Spleen (tissue), 13 donors: ENCODE measurements at places on chromosomes 6 and 20. TPM values are rescaled to one million over a fixed set of nuclear protein-coding genes. Genes with fewer than 3 reads are reported as not detected.
A peak's percentile ranks its signal among the peaks of the same experiment; 100 is the strongest.

The ATP6V1G2 gene
- total RNA-seq = 3.7 TPM

The C2 gene
- total RNA-seq = 62.5 TPM

DNA sequence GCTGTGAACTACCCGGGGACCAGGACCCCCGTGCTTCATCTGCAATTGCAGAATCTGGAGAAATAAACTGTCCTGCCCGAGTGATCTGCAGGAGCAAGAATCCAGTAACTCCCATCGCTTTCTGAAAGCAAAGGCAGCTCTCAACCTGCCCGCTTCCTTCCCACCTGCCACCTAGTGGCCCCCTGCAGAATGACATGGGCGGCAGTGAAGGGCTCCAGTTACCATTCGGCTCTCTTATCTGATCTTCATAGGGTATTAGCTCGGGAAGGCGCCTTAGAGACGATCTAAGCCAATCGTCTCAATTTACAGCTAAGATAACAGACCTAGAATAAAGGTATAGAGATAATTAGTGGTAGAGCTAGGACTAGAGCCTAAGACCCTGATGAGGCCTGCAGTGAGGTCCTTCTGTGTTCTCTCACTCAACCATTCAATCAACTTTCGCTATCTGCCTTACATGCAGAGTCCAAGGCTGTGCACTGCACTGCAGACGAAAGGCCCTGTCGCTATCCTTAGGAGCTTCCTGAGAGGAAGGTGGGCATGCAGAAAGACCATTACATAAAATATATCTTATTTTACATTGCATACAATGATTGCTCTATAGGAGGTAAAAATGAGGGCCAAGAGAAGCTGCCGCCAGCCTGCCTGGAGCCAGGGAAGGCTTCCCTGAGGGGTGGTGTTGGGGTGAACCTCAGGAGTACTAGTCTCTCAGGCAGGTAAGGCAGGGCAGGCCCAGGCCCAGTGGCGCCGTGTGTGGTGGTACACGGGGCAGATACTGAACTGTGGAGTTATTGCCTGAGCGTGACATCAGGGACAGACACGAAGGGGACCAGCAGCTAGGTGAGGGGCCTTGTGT lies 7.1 kb upstream of the PSMG4 start:
- H3K4me3 ChIP-seq = peak overlapping the region; percentile 25
- no peak overlapping the region for H3K27ac ChIP-seq
- no peaks in the 10 kb centered on the region for H3K36me3 ChIP-seq
- peaks cover 9% of the 10 kb centered on the region for H3K4me1 ChIP-seq
- DNase-seq = peak; percentile 92

DNA sequence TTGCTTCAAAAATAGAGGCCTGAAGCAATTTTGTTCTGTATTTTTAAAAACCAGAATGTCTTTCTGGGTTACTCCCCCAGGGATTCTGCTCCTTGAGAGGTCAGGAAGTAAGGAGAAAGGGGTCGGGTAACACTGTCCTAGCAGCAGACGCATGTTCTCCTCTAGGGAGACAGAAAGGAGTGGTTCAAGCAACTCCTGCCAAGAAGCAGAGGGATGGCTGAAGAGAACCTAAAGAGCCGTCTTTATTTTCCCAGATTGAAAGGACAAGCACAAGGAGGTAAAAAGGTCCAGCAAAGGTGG lies 58.0 kb upstream of the SLC4A11 start:
- no peak overlapping the region for H3K27ac ChIP-seq
- H3K4me3 ChIP-seq = no peak overlapping the region
- DNase-seq = no peak

DNA sequence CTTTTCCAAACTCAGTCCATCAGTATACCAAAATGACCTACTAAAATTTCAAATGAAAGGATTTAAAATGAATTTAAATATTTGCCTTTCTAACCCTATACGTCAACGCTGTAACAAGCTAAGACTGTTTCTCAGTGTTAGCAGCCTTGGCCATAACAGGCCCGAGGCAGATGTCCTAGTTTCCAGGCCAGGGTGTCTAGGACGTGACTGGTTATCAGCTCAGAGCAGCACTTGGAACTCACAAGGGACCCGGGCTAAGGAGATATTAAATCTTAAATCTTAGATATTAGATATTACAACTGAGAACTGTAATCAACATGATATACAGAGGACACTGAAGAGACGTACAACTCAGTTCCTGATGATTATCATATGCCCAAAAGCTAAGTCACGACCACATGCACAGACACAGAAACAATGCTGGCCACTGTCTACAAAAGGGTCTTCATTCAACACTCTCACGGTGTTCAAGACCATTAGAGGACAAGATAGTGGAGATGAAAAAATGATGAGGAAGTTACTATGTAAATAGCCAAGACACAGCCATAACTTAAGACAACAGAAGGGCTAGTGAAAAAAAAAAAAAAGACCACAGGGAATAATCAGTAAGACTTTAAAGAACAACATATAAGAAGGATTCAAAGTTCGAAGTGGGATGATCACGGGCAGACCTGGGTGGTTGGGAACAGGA lies at the start of gene CLDN20:
Gene CLDN20 (plus strand): TSS at position 641 of the 691 bp plus-strand sequence. CDS start 11,707 bp downstream, outside the sequence.
- DNase-seq = no peak
- no peak within 1 kb of the TSS for H3K4me3 ChIP-seq
- no peaks in the 10 kb centered on the region for H3K27me3 ChIP-seq
- no peaks in the 10 kb centered on the region for H3K4me1 ChIP-seq
- peaks cover 32% of the 10 kb centered on the region for H3K36me3 ChIP-seq

The FAM110A gene
- 31.9 TPM for total RNA-seq

DNA sequence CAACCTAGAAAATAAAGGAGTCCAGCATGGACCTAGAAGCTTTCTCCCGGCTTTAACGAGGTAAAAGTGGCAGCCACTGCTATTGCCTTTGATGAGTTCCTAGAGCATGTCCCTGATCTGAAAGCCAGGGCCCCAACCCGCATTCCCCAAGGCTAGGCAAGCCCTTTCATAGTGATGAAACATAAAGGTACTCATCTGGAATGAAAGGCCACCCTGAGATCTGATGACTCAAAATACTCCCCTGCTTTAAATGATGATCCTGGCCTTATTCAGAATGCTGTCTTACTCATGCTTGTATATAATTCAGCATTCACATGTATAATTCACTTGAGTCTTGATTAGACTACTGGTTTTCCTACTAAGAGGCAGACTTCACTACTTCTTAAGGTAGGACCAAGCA lies 21.3 kb downstream of the TTPAL start:
- no peak for DNase-seq
- no peaks in the 10 kb centered on the region for H3K27me3 ChIP-seq
- peaks cover 100% of the 10 kb centered on the region for H3K36me3 ChIP-seq
- peak overlapping the region; percentile 72 for H3K27ac ChIP-seq
- H3K4me1 ChIP-seq = peaks cover 10% of the 10 kb centered on the region

The CALHM6 gene
- total RNA-seq = 168 TPM

DNA sequence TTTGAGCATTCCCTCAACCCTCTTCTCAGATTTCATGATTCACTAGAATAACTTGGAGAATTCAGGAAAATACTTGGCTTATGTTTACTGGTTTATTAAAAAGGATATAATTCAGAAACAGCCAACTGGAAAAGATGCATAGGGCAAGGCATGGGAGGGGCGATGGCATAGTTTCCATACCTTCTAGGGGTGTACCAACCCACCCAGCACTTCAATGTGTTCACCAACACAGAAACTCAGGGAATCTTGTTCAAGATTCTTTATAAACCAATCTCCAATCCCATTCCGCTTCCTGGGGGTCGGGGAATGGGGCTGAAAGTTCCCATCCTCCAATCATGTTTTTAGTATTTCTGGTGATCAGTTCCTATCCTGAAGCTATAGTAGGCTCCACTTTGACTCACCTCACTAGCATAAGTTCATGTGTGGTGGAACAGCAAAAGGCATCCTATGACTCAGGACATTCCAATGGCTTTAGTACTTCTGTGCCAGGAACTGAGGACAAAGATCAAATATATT lies 164.4 kb downstream of the SIM1 start:
- no peaks in the 10 kb centered on the region for H3K27me3 ChIP-seq
- no peaks in the 10 kb centered on the region for H3K4me1 ChIP-seq
- no peak for DNase-seq
- no peak overlapping the region for H3K4me3 ChIP-seq
- H3K36me3 ChIP-seq = no peaks in the 10 kb centered on the region

GRCh38 chr6:114039841-114040240 lies 68.9 kb upstream of the HDAC2 start:
- no peak for DNase-seq
- H3K36me3 ChIP-seq = no peaks in the 10 kb centered on the region
- no peaks in the 10 kb centered on the region for H3K4me1 ChIP-seq

GRCh38 chr20:37355252-37356180 lies 9.6 kb downstream of the SRC start:
- no peaks in the 10 kb centered on the region for H3K36me3 ChIP-seq

GRCh38 chr6:160139420-160139851 lies 17.8 kb downstream of the SLC22A1 start:
- no peak overlapping the region for H3K4me3 ChIP-seq
- no peak overlapping the region for H3K27ac ChIP-seq
- no peak for DNase-seq
- no peaks in the 10 kb centered on the region for H3K36me3 ChIP-seq
- H3K4me1 ChIP-seq = peaks cover 7% of the 10 kb centered on the region
- H3K27me3 ChIP-seq = no peaks in the 10 kb centered on the region

The MDFI gene
- not detected for total RNA-seq

GRCh38 chr6:75345413-75345812 lies 60.8 kb upstream of the TMEM30A start:
- no peaks in the 10 kb centered on the region for H3K36me3 ChIP-seq
- H3K4me1 ChIP-seq = no peaks in the 10 kb centered on the region
- DNase-seq = no peak

The EYS gene
- total RNA-seq = 0.21 TPM

The OR2B6 gene
- total RNA-seq = not detected

- no peak overlapping the region for H3K27ac ChIP-seq
- no peaks in the 10 kb centered on the region for H3K27me3 ChIP-seq
- H3K36me3 ChIP-seq = peaks cover 67% of the 10 kb centered on the region
- DNase-seq = no peak
- H3K4me3 ChIP-seq = no peak overlapping the region
- H3K4me1 ChIP-seq = no peaks in the 10 kb centered on the region
These were observed 33.9 kb downstream of the ITPR3 start for GRCh38 chr6:33654831-33655554.

The NHLRC1 gene
- 1.3 TPM for total RNA-seq

The LRRN4 gene
- total RNA-seq = 0.13 TPM

The DNAH8 gene
- 6.3 TPM for total RNA-seq

The GPSM3 gene
- 215 TPM for total RNA-seq

DNA sequence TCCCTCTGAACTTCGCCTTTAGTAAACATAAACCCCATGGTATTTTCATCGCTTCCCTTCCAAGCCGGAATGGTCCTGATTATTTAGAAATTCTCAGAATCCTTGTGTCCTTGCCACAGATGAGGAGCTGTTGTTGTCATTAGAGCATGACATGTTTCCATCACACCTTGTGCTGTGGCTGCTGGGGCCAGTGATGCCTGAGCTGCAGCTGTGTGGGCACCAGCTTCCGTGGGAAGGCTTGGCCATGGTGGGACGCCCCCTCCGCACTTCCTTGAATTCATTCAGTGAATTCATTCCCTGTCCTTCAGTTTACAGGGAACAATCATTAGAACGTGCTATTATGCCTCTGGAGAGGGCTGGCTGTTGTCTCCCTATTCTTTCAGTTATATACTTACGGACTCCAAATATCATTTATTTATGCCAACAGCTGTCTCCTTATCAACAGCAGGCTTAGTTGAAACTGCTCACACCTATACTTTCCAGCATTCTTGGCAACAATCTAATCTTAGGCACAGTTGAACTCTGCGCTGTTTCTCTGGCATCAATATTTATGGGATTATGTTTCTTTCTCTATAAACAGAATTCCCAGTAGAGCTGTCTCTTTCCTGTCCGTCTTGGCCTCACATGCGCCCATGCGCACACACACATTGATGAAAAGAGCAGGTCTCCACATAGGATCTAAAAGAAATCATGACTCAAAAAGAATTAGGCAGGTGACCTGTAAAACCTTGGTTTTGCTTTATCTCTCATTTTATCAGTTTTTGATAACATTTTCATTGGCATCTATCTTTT lies 9.0 kb downstream of the ADGRF1 start:
- H3K4me1 ChIP-seq = no peaks in the 10 kb centered on the region
- no peak for DNase-seq
- no peaks in the 10 kb centered on the region for H3K27me3 ChIP-seq
- no peak overlapping the region for H3K4me3 ChIP-seq

The PDYN gene
- not detected for total RNA-seq

DNA sequence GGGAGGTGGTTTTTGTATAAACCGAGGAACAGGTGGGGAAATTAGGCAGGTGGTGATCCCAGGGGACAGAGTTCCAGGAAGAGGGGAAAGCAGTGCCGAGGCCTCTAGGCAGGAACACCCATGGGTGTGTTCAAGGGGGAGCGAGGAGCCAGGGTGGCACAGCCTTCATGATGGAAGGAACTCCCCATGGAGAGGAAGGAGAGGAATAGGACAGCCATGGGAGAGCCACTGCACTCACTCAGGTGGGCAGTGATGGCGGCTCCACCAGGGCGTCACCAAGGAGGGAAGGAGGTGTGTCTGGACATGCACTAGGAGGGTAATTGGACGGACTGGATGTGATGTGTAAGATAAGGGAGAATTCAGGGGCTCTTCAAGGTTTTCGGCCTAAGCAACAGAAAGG lies 98.2 kb downstream of the THBS2 start:
- H3K36me3 ChIP-seq = no peaks in the 10 kb centered on the region
- peaks cover 4% of the 10 kb centered on the region for H3K4me1 ChIP-seq
- H3K27ac ChIP-seq = no peak overlapping the region
- no peak overlapping the region for H3K4me3 ChIP-seq

GRCh38 chr6:8181160-8181881 lies 79.0 kb upstream of the EEF1E1 start:
- no peak overlapping the region for H3K4me3 ChIP-seq
- peaks cover 22% of the 10 kb centered on the region for H3K4me1 ChIP-seq
- peak overlapping the region; percentile 40 for H3K27ac ChIP-seq
- H3K27me3 ChIP-seq = no peaks in the 10 kb centered on the region
